ENCODE measurements at places on chromosomes 7 and 10.

- no peak for DNase-seq
Observed at GRCh38 chr7:88391247-88391646, 84.6 kb upstream of the STEAP4 start.

DNA sequence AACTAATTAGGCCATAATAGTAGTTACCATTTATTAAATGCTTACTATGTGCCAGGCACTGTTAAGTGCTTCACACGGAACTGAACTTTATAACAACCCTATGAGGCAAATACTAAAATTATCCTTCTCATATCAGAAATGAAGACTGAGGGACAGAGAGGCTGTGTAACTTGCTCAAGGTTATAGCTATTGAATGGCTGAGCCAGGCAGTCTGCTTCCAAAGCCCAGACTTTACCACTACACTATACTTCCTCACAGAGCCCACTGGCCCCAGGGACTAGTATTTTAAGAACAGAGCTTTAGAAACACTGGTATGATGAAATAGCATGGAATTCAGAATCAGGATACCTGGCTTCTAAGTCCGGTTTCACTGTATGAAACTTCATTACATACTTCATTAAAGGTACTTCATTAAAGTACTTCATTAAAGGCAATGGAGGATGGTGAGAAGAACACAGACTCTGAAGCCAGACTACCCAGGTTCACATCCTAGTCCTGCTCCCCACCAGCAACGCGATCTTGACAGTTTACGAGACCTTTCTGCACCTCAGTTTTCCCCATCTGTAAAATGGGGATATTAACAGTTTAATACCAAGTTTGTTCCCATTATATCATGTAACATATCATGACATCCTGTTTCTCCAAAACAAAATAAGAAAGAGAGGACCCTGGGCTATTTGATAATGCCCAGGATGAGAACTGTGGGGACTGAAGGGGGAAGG lies 19.6 kb downstream of the ANXA11 start:
- DNase-seq: peak; percentile 9

- no peak for DNase-seq
Observed at GRCh38 chr7:157506268-157506667, 169.5 kb downstream of the DNAJB6 start.

DNA sequence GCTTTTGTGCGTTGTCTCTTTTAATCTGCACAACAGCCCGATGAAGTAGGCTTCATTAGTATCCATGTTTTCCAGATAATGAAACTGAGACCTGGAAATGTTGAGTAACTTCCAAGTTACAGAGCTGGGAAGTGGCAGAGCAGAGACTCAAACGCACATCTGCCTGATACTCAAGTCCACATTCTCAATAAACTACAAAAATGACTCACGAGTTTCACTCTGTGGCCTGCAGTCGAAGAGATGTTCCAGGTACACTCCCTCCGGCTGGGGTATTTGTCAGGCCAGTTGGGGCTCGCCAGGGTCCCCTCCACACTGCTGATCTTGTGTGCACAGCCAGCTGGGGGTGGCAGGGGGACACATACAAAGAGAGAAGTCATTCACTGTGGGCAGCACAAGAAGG lies 17.7 kb upstream of the OPALIN start:
- DNase-seq: no peak

DNA sequence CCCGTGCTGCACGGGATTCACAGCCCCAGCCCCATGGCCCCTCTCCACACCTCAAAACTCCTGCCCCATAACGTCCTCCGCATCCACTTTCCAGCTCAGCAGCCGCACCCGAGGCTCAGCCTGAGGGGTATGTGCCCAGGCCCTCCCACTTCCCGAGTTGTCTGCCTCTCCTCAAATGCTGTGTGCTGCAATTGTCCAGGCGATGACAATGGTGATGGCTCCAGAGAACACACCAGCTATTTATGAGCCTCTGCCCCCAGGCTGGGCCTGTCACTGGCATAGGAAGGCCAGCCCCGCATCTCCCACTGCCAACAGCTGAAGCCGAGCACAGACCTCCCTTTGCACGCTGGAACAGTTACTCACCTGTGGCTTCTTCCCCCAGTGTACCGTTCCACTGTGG lies 2.4 kb upstream of the LDB3 start:
- peak; percentile 85 for DNase-seq

GRCh38 chr10:61628875-61629513 lies 33.7 kb upstream of the CABCOCO1 start:
- DNase-seq: no peak

DNA sequence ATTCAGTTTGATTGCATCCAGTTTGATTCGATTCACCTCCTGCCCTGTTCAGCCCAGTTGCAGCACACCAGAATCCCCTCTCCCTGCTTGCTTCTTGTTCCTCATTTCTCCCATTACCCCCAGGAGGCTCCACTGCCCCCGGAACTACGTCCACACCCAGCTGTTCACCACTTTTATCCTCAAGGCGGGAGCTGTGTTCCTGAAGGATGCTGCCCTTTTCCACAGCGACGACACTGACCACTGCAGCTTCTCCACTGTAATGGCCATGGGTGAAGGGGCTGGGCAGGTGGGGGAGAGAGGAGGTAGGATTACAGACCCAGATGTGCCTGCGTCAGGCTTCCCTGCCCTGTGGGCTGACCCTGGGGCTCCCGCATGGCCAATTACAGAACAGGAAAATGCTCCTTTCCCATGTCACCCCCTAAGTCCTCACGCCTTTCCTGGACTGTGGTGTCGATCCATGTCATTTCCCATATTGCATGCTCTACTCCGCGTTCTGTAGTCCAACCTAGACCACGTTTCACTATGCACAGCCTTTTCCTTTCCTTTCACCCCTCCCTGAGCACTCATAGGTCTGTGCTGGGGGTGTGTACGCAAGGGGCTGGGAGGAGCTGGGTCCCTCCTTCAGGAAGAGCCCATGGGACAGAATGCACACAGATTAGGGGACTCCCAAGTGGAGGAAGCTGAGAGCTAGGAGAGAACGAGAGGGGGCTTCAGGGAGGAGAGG lies 8.2 kb downstream of the GHRHR start:
- DNase-seq: no peak

GRCh38 chr7:8762803-8763202 lies 329.4 kb downstream of the NXPH1 start:
- DNase-seq: no peak

DNA sequence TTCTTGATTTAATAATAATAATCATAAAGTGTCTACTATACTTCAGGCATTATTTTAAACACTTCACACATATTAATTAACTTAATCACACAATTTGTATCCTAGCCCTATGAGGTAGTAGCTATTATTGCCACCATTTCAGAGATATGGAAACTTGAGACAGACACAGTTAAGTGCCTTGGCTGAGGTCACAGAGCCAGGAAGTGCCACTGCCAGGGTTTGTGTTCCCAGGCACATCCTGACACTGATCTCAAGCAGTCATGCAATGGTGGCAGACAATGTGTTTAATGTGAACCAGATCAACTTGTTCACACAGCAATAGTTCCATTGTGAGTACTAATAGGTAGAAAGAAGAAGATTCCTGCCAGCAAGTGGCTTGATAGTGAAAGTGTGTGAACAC lies 666.0 kb downstream of the SUGCT start:
- DNase-seq: no peak
